ENCODE measurements at places on chromosomes 3 and 15.

- DNase-seq, result peak; percentile 8
Measured at GRCh38 chr3:179806177-179806576, 153.3 kb downstream of the USP13 start.

GRCh38 chr3:69929019-69929418 lies 70.5 kb upstream of the SAMMSON start:
- DNase-seq, result no peak

DNA sequence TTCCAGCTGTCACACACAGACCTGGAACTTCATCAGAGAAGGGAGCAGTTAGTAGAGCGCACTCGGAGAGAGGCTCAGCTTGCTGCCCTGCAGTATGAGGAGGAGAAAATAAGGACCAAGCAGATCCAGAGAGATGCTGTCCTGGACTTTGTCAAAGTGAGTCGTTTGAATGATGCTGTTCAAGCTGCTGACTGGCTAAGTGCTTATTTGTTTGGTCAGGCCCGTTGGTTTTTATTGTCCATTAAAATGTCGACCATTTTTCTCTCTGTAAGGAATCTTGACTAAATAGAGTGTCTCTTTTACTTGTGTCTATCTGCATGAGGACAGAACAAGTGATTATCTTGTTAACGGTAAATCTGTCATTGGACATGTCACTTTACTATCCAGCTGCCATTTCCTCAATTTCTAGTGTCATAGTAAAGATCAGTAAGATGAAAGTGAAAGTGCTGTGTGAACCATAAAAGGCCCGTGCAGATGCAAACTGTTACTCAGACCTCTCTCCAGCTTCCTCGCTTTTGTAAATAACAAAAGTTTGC lies 56.9 kb downstream of the LRCH3 start:
- DNase-seq, result peak; percentile 20

- DNase-seq, result peak; percentile 24
Measured at GRCh38 chr3:114809668-114810413, 337.2 kb downstream of the ZBTB20 start.

DNA sequence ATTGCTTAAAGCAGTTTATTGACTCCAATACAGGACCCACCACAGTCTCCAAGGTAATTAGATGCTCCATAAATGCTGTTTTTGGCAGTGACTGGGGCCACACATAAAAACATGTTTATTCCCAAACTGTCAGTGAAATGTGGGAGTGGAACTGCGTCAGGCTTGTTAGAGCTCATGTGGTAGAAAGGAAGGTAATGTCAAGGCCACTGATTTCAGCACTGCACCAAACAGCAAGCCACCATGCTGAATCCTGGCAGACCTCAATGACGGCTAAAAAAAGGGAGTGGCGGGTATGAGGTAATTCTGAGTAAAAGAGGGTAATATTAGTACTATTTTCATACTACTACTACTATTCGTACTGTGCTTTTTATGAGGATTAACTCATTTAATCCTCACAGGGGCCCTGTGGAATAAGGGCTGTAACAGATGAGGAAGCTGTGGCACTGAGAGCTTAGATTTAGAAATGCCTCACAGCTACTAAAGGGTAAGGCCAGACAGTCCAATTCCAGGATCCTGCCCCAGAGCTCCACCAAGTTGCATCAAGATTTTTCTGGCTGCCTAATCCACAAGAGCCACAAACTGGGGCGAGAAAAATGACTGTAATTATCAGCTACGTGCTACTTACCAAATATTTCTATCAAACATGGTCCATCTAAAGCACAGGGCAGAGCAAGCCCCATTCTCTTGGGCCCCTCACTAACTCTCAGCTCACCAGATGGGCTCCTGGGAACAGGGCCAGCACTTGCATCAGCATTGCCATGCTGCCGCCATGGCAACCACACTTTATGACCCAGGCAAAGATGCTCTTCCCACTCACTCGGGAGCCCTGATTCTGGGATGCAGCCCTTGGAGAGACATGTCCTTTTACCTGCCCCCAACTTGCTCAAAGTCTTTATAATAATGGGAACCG lies 83.6 kb upstream of the SPATA12 start:
- peak; percentile 61 for DNase-seq

DNA sequence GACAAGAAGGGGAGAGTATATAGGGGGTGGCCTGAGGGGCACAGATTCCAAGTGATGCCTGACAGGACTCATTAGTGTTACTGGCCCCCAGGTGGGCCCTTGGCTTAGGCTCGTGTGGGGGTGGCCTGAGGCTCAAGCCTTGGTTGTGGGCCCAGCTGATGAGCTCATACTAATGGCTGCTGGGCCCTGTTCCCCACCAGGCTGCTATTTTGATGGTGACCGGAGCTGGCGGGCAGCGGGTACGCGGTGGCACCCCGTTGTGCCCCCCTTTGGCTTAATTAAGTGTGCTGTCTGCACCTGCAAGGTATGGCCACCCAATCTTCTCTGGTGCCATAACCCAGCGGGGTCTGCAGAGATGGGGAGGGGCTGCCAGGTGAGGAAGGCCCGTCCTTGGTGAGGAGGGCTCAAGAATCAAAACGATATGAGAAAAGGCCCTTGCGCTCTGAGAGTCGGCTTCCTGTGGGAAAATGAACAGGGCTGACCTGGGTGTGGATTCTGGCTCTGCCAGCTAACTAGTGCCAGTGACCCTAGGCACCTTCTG lies 7.4 kb downstream of the CHRD start:
- no peak for DNase-seq

GRCh38 chr3:16520241-16520969 lies 6.9 kb upstream of the RFTN1 start:
- no peak for DNase-seq

GRCh38 chr3:124839896-124840295 lies 47.3 kb downstream of the ITGB5 start:
- no peak for DNase-seq

GRCh38 chr3:131546441-131546840 lies 43.7 kb upstream of the MRPL3 start:
- DNase-seq, result no peak

DNA sequence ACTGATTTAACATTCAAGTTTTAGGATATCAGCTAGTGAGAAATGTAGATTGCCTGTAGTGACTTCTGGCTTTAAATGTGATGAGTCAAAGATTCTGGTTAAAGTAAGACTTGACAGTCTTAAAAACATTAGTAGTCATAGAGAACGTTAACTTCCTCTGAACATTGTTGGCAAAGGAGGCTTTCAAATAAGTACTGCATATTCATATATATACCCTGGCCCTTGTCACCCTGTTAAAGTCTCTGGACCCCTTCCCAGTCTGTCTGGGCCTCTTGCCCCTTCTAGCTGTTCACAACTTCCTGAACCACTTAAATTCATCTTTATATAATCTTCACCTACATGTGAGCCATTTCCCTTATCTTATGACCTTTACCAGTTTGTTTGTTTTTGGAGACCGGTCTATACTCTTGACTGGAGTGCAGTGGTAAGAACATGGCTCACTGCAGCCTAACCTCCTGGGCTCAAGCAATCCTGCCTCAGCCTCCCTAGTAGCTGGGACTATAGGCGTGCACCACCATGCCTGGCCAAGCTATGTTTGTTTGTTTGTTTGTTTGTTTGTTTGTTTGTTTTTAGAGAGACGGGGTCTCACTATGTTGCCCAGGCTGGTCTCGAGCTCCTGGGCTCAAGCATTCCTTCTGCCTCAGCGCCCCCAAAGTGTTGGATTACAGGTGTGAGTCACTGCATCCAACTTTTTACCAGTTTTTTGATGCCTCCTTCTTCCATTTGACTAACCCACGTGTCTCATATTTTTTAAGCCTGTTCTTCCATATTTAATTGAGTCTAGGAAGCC lies 64.4 kb upstream of the CRTC3 start:
- DNase-seq, result peak; percentile 42

DNA sequence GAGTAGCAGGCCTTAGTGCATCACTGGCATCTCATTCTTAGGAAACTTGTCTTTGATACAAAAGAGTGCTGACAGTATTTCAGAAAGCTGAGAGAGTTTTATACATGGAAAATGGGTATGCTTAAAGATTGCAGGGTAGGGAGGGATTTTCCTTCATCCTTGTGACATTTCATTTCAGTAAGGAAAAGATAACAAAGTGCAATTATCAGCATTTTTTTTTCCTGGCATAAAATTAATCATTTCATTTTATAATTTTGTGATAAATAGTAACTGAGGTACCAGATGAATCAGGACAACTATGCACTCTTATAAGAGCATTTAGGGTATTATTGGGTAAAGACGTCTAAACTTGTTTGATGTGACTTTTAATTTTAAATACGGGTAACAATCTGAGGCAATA lies 10.3 kb downstream of the KBTBD8 start:
- DNase-seq, result no peak

- no peak for DNase-seq
Measured at GRCh38 chr3:134993011-134993410, 198.0 kb downstream of the EPHB1 start.

DNA sequence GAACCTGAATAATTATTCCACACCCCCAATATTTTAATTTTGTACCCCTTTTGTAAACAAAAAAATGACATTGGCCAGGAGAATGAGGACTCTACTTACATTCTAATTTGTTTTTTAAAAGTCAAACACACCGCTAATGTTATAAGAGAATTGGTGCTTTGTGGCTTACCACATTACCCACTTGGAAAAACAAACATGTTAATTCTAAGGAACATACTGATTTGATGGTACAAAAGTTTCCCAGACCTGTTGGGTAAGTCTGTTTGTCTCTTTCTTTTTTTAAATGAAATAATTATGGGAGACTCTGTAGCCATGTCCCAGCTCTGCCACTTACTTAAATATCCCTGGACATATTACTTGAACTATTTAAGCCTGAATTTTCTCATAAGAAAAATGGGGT lies 352.5 kb upstream of the C2CD4B start:
- DNase-seq, result peak; percentile 30

GRCh38 chr3:44899683-44900367 lies 25.4 kb downstream of the TGM4 start:
- DNase-seq, result no peak

- peak; percentile 71 for DNase-seq
Measured at GRCh38 chr3:36852071-36852470, 87.7 kb upstream of the DCLK3 start.

DNA sequence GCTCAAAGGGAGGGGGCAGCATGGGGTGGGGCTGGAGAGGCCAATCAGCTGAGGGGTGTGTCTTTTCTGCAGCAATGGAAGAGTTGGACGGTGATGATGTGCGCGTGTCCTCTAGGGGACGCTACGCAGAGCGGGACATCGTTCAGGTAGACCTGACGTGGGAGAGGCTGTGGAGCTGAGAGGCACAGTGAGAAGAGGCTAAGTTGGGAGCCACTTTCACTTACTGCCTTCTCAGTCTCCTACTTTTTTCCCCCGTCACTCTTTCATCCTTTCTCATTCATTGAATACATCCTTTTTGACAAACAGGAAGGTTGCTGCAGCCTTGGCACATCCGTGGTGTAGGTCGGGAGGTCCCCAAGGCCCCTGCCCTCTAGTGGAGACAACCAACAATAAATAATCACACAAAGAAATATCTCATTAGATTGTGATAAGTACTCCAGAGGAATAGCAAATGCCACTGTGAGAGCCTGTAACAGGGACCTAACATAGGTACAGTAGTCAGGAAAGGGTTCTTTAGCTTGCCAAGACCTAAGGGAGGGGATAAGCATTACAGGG lies 4.4 kb upstream of the BRPF1 start:
- peak; percentile 21 for DNase-seq

- peak; percentile 83 for DNase-seq
Measured at GRCh38 chr3:56702490-56703315, 19.6 kb upstream of the TASOR start.

- DNase-seq, result peak; percentile 71
Measured at GRCh38 chr15:58066042-58066867, 744 bp upstream of the ALDH1A2 start.

GRCh38 chr3:125129512-125129997 lies 73.8 kb upstream of the HEG1 start:
- DNase-seq, result peak; percentile 95

DNA sequence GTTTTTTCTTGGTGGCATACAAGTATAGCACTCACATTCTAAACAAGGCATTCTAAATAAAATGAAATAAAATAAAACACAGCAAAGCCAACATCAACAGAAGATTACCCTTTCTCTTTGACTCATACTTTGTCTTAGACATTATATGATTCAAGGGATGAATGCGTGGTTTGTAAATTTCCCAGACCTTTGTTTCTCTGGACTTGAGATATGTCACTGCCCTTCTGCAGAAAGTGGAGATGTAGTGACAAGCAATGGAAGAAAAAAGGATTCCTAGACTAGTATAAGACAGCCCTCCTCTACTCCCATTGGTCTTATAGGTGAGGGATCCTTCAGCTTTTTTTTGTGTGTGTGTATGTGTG lies 22.4 kb downstream of the NANOGP8 start:
- no peak for DNase-seq

- DNase-seq, result peak; percentile 42
Measured at GRCh38 chr3:47849699-47850563, 47.0 kb downstream of the DHX30 start.

DNA sequence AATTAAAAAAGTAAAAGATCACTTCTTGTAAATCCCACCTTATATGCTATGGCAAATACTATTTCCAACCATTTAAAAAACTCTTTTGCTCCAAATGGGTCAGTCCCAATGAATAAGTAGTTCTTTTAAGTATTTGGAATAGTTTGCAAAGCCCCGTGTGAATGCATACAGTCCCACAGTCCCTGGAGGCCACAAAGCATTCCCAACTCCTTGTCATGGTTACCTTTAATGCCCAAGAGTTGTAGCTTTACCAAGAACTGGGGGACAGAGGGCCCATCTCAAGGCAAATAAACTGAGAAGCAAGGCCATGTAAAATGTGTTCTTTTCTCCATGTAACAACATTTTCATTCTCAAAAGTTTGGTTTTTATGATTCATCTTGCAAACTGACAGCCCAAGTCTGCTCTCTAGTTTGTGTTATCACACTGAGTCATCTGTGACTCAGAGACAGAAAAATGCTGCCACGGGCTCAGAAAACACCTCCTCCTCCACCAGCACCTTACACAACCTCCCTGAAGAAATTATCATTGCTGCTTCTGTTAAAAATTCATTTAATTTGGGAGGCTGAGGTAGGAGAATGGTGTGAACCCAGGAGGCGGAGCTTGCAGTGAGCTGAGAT lies 336.2 kb downstream of the ERC2 start:
- DNase-seq, result peak; percentile 93

DNA sequence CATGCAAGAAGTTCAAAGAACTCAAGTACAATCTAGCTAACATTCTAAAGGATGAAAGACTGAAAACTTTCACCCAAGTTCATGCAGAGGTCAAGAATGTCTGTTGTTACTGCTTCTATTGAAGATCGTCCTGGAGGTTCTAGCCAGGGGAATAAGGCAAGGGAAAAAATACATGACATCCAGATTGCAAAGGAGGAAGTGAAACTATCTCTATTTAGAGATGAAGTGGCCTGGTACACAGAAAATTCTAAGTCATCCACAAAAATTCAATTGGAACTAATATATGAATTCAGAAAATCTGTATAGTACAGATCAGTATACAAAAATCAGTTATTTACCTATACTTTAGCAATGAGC lies 693.0 kb downstream of the NR2F2 start:
- peak; percentile 7 for DNase-seq

DNA sequence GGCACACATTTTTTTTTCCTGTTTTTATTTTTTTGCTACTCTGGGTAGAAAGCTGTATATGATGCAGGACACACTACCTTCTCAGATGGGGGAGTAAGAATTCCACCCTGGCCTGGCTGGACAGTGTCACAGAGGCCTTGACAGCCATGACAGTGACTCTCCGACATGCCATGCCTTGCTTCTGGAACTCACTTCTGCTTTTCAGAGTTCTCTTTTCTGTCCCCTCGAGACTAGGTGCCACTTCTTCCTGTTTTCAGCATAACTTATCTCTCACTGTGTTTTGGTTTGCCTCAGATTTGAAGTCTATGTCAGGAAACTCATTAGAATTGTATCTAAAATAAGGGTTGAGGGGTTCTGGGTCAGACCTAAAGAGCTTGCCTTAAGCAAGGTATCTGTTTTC lies 69.1 kb upstream of the SEC13 start:
- DNase-seq, result no peak
